ENCODE measurements at places on chromosomes 3 and 15.

DNA sequence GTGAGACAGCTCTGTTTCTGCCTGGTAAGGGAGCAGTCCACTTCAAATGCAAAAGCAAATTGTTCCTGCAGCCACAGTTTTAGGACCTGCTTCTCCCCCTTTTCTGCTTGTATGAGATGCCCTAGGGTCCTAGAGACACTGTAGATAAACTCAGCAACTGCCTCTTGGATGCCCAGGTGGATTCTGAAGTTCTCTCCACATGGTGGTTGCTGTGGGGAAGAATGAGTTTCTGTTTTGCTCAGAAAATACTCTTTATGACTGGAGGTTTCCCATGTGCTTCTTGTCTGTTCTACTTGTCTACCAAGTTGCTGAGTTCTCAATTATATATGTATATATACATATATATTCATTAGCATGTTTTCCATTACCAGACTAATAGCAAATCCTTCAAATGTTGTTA, 5.6 kb upstream of the ZNF80 start:
- DNase-seq: no peak

DNA sequence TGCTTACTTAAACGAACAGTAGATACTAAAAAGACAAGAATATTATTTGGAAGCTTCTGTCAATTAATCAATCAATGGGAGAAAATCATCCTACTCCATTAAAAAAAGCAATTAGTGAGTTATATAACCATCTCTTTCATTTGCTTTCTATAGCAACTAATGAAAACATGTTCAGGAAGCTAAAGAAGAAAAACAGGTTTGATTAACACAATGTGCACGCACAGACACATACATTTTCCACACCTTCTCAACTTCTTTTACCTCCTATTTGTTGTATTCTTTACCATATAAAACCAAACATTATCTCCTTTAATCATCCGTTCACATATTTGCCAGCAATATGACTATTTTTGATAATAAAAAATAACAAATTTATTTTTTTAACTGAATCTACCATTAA, 111.3 kb downstream of the GBE1 start:
- DNase-seq: no peak

DNA sequence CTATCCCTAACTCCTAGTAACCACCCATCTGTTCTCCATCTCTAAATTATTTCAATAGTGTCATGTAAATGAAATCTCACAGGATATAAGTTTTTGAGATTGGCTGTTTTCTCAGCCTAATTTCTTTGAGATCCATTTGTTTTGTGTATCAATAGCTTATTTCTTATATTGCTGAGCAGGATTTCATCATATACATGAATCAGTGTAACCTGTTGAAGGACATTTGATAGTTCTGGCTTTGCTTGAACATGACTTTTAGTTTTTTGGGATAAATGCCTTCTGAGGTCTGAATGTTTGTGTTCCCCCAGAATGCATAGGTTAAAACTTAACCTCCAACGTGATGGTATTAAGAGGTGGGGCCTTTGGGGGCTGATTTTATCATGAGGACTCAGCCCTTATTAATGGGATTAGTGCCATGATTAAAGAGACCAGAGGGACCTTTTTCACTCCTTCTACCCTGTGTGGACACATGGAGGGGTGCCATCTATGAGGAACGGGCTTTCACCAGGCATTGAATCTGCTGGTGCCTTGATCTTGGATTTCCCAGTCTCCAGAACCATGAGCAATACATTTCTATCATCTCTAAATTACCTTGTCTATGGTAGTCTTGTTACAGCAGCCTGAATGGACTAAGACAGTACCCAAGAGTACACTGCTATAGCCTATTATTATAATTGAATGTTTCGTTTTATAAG, 118.3 kb downstream of the FNDC3B start:
- DNase-seq: no peak

- DNase-seq: no peak
These were observed 185.2 kb downstream of the KLF13 start for GRCh38 chr15:31511707-31512310.

- DNase-seq: no peak
These were observed at the start of gene CNTN6 for GRCh38 chr3:1092771-1093170. Gene CNTN6, plus strand, starts transcription at chr3:1093024. Its CDS starts 54,985 bp downstream, at chr3:1148009.

GRCh38 chr3:159823780-159824179, 164.9 kb upstream of the IL12A start:
- no peak for DNase-seq

DNA sequence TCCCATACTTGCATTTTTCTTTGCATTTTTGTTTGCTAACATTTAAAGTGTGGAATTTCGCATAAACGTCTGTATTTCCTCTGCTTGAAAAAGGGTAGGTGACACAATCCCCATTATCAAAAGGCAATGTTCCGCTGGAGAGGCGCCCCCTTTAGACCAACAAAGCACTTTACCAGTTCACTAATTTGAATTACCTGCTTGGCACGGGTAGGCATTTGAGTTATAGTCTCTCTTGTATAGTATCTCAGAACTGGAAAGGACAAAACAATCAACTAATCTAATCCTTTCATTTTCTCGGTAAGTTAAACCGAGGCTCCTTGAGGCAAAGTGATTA, 775 bp upstream of the CCDC39 start:
- peak; percentile 32 for DNase-seq

- DNase-seq: no peak
These were observed 5.2 kb downstream of the GCSAM start for GRCh38 chr3:112127522-112128494.
